ENCODE measurements at places on chromosomes 4 and X.
A peak's percentile ranks its signal among the peaks of the same experiment; 100 is the strongest.

- DNase-seq = peak; percentile 24
These were observed 208.9 kb downstream of the NWD2 start for GRCh38 chr4:37453281-37453998.

DNA sequence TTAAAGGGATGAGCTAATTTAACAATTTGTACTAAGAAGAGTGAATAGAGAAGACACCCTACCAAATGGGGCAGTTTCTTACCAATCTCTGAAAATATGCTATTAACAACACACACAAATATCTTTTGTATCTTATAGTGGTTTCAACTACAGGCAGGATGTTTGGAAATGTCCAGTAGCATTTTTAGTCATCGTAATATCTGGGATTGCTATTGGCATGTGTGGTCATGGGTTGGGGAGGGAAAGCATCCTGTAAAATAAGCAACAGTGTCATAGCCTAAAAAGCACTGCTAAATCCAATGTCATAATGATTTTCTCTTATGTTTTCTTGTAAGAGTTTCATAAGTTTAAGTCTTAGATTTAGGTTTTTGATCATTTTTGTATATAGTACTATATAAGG, 29.3 kb upstream of the ABCG2 start:
- no peak for DNase-seq

DNA sequence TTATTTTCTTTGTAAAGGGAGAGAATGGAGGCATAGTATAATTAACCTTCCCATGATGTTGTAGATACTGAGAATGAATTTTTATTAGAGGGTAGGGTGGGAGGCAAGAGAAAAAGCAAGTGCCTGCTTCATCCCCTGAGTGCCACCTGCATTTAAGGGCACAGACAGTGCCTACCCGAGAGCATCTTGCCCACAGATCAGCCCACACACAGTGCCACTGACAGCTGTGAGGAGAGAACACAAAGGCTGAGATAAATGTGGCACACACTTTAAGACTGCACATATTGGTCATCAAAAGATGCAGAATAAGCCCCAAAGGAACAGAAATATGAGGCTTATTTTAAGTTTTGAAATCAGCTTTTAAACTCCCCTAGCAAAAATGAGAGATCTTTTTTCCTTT, 250.8 kb downstream of the SLC39A8 start:
- no peak for DNase-seq

DNA sequence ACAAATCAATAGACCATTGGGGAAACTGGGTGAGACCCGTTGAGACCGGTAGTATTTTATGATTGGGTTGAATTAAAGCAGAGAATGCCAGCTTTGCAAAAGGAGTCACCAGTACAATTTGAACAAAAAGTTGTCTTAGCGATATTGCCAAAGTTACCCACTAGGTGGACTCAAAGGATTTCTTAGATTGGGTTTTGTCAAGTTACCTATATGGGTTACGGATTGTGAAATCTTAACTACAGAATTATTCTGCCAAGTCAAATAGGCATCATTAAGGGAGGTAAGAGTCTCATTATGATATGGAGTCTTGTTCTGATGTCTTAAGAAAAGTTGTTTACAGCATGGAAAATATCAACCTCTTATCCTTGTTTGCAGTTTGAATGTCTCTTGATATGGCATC, 15.0 kb upstream of the CT47A1 start:
- DNase-seq = no peak

DNA sequence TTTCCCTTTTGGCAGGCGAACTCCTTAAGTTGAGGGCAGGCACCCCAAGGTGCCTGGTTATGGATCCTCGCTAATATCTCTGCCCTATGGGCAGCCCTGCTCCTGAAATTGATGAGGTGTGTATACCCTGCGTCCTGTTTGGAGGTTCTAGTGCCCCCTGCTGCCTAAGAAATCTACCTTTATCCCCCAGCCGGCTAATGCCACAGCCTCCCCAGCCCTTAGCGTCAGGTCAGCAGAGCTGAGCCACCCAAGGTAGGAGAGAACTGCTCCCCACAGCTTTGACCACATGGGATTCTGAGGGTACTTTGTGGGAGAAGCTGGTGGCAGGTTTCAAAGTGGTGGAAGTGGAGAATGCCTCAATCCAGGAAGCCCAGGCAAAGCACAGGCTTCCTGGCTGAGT, 50.8 kb downstream of the ANAPC4 start:
- no peak for DNase-seq

DNA sequence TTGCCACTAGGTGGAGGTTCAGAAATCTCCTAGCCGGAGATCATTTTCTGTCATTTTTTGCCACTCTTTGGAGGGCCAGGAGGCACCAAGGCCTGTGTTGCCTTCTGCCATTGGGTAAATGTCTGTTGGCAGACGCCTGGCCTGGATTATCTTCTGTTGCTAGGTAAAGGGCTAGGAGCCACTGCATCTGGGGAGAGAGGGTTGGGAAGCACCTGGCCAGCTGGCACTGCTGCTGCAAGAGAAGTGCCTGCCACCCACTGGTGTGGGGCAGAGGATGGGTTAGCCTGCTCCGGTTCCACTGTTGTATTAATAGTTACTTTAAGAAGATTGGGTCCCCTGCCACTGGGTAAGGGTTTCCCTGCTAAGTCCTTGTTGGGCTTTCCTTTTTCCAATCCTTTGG, 58.1 kb downstream of the AWAT2 start:
- DNase-seq = no peak

DNA sequence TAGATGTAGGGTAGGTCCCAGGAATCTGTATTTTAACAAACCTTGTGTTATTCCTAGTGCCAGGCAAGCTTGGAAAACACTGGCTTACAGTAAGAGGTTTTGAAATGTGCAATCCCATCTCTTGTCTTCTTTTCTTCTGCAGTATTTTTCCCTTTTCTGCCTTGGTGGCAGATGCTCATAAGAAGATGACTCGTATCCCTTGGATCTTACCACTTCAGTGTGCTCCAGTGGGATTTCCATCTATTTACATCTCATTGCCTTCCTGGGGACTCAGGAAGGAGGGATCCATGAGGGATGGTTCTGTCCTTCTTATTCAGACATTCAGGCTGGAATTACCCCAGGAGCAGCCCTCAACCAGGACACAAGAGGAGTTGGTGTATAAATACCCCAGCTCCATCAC, 136.6 kb downstream of the NHS start:
- DNase-seq = no peak

DNA sequence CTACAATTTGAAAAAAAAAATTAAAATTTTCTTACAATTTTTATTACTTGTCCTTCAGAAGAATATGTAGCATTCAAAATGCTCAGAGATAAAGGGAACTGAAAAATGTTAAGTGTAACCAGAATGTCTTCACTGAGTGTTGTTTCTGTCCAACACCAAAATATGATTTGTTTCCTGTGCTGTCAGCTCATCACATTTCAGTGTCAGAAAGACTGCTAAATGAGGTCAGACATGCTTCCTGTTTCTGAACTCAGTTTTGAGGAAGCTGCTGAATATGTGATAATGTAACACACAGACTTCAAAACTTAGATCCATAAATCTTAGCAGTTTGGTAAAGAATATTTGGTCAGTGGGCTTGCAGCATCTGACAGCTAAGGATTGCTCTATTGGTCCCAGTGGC, 1849.7 kb downstream of the PCDH7 start:
- no peak for DNase-seq

- DNase-seq = no peak
These were observed 315.2 kb downstream of the PCDH10 start for GRCh38 chr4:133464311-133464710.

DNA sequence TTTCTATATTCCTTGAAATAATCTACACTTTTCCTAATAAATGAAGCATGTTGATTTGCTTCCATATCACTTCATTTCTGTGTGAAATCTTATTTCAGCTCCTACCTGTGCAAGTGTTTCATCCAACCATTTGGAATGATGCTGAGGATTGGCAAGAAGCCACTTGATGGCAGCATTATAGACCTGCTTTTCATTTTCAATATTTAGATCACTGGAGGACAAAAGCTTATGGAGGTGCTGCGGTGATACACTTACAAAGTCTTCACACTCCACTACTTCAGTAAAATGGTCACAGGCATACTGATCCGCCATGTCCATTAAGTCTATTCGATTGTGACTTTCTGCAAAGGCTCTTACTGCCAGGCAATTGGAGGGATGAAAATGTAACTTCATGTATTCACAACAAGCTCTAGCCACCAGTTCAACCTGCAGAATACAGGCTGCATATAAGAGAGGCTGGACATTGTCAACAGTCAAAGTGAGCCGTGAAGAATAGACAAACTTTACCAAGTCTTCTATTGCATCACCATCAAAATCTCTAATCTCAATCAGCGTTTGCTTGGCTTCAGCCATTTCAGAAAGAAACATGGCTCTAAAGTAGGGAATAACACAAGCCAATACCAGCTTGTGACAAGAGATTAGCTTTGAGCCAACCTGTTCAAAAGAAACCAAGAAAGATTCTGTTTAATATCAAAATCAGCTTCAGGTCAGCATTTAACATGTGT, 35.1 kb downstream of the KLHL8 start:
- DNase-seq = no peak

DNA sequence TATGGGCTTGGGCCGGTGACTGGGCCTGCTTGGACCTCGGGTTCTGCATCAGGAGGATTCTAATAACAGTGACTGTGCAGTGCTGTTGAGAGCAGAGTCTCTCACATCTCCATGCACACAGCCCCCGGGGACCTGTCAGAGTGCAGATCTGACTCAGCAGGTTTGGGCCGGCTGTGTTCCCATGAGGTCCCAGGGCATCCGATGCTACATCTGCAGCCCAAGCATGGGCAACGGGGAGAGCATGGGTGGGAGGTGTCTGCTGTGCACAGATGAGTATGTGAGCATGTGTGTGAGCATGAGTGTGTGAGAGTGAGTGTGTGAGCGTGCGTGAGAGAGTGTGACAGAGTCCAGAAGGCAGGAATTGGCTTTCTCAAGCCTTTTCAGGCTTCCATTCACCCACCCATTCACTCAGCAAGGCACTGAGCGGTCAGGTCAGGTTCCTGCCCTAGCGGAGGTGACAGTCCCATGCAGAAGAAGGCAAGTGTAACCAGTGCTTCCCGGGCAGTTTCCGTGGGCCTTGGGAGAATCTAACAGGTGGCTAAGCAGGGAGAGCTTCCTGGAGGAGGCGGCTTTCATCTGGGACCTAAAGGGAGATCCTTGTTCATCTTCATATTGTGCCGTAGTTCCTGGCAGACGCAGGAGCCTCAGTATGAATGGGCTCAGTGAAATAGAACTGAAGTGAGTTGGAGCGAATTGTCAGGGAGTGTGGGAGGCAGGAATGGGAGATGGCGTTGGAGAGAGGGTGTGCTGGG, 62.6 kb downstream of the SORCS2 start:
- DNase-seq = no peak

- no peak for DNase-seq
These were observed 74.1 kb downstream of the RASGEF1B start for GRCh38 chr4:81397635-81398034.

DNA sequence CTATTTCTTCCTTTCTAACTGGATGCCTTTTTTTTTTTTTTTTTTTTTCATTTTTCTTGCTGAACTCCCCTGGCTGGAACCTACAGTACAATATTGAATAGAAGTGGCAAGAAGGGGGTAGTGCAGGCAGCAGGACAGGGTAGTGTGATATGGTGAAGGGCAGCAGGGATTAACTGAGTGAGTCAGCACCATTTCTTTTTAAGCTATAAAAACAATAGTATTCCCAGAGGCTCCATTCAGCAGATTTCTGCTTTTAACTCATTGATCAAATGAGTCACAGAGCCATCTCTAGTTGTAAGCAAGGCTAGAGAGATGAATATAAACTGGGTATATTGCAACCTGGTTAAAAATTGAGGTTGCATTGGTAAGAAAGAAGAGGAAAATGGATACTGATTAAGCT, 53.6 kb upstream of the SETD7 start:
- DNase-seq = no peak

- no peak for DNase-seq
These were observed 67.5 kb upstream of the BMP3 start for GRCh38 chr4:80963051-80963450.

DNA sequence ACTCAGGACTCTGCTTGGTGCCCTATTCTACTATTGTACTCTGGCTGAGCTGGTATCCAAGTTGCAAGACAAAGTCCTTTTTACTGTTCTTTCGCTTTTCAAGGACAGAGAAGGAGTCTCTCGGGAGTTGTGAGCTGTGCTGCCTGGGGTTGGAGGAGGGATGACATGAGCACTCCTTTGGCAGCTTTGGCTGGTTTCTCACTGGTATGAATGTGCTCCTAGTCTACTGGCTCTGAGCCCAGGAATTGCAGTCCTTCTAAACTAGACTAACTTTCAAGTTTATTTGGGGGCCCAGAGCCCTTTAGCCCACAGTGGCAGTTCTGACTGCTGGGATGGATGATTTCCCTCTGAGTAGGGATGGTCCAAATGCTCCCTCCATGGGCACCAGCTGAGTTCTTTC, 997.1 kb downstream of the RAB28 start:
- DNase-seq = no peak

GRCh38 chr4:129014566-129015509, 78.5 kb downstream of the SCLT1 start:
- DNase-seq = no peak

GRCh38 chr4:38601244-38601915, 62.6 kb upstream of the KLF3 start:
- no peak for DNase-seq

- DNase-seq = no peak
These were observed 183.6 kb downstream of the MGST2 start for GRCh38 chr4:139849219-139849618.

- DNase-seq = no peak
These were observed 19.0 kb downstream of the NELFA start for GRCh38 chr4:1989533-1990347.

GRCh38 chr4:44447563-44448504, 775 bp downstream of the KCTD8 start:
- DNase-seq = no peak

DNA sequence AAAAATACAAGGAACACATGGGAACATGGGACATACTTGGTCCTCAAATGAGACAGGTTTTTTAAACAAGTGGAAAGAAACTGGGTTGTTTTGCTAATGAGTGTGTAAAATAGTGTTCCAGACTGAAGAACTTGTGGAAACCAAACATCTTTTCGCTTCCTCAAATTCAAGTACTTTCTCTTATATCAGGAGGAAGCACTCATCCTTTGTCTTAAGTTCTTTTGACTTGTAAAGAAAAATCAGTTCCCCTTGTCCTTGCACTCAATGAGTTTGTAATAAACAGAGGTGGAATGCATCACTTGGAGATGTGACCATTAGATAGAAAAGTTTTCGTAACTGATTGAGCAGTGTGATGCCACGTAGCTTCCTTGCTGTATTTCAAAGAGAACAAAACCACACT, 101.1 kb downstream of the PHOX2B start:
- no peak for DNase-seq

DNA sequence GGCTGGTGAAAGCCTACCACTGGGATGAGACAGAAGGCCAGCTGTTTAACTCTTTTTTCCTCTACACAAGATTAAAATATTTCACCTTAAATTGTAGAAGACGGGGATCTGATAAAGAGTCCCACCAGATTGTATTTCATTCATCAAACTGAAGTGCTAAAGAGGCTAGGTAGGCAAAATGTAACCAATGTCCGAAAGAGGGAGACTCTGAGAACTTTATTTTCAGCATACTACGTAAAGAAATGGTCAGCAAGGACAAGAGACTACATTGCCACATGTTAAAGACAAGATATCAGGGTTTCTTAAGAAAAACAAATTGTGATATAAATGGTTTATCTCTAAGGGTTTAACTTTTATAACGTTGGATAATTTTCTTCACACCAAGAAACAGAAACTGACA, 71.6 kb upstream of the INPP4B start:
- DNase-seq = no peak

- no peak for DNase-seq
These were observed 353.9 kb downstream of the NKX6-1 start for GRCh38 chr4:84145176-84145575.
